Left kidney (tissue), 8 donors: ENCODE measurements at places on chromosomes 16 and 17. TPM values are rescaled to one million over a fixed set of nuclear protein-coding genes. Genes with fewer than 3 reads are reported as not detected.

The SP6 gene
- polyA plus RNA-seq: 2.7 TPM

The TBX4 gene
- polyA plus RNA-seq: 0.18 TPM

DNA sequence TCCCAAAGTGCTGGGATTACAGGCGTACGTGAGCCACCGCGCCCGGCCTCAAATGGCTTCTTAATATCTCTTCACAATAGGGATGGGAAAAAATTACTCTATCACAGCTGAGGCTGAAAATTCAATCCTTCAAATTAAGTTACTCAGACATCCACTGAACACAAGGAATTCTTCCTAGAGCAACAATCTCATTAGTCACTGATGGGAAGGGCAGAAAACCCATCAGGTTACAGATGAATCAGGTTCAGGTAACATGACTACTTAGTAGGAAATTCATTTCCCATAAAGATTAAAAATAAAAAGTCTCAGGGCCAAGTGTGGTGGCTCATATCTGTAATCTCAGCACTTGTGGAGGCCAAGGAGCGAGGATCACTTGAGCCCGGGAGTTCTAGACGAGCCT, 42.5 kb upstream of the ABR start:
- no peak for DNase-seq

- no peak for DNase-seq
Observed at GRCh38 chr17:1158879-1159278, 20.9 kb downstream of the ABR start.

- no peak for DNase-seq
Observed at GRCh38 chr17:74521701-74522201, 9.5 kb downstream of the CD300LB start.

DNA sequence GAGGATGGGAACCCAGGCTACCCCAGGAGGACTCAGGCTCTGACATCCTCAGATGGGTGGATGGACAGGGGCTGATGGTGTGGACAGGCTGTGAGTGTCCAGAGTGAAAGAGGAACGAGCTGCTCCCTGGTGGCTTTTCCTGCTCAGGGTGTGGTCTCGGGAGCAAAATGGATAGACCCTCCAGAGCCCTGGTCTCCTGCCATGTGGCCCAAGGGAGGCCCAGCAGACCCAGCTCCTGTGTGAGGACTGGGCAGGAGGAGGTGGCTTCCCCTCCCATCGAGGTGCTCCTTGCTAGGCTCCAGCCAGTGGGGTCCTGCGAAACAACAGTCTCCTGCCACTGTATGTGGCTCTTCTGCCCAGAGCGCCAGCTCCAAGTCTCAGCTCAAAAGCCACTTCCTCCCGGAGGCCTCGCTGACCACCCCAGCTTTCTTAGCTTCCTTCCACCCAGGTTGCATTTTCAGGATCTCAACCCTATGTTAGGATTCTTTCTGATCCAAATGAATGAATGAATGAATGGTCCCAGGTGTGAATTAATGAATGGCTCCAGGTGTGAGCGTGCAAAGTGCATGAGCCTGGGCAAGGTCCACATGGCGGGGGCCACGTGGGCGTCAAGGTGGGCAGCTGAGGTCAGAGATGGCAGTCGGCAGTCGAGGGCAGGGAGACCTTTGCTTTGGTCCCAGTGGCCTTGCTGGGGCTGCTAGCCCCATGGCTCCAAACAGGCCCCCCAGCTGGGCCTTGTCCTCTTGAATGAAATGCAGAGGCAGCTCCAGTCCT, 120.3 kb upstream of the CIBAR2 start:
- no peak for DNase-seq

GRCh38 chr17:74123350-74123749, 80.1 kb upstream of the RPL38 start:
- no peak for DNase-seq

The KRTAP4-3 gene
- not detected for polyA plus RNA-seq

DNA sequence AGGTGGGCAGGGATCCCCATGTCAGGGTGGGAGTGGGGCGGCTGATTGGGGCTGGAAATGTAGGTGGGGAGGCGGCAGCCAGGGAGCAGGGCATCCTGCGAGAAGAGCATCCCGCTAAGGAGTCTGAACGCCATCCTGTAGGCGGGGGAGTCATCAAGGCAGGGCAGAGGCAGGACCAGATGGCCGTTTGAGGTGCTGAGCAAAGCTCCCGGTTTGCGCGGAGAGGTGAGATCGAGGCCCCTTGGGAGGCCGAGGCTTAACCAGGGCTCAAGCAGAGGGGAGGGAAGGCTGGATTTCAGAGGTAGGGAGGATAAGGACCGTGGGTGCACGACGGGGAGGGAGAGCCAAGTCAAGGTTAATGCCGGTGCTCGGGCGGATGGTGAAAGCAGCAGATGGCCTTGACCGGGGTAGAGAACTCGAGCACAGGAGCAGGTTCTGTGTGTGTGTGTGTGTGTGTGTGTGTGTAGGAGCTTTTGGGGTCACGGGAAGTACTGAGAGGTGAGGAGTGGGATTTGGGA, 472 bp upstream of the NME2 start:
- no peak for DNase-seq

GRCh38 chr16:53421248-53421647, 13.0 kb upstream of the RBL2 start:
- DNase-seq: no peak
